ENCODE measurements at places on chromosomes 1 and 21. TPM values are rescaled to one million over a fixed set of nuclear protein-coding genes. Genes with fewer than 3 reads are reported as not detected.
A peak's percentile ranks its signal among the peaks of the same experiment; 100 is the strongest.

The SLC25A34 gene
- total RNA-seq = 4.3 TPM

DNA sequence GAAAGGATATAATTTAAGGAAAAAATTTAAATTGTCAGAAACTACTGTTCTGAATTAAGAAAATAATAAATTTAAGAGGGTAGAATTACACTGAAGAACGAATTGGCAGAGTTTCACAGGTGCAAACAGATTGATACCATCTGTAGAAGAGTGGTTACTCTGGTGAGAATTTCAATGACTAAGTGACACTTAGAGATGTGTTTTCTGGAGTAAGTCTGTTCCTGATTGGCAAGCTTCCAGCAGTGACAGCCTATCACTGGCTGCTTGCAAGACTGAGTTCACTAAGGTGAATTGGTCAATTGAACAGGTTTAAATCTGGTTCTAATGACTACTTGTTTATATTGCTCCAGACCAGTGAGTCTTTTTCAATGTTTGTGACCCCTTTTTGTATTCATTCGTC is 838.2 kb upstream of the RGS18 start:
- H3K27me3 ChIP-seq = no peaks in the 10 kb centered on the region
- no peak for DNase-seq
- H3K36me3 ChIP-seq = no peaks in the 10 kb centered on the region
- H3K4me3 ChIP-seq = no peak overlapping the region
- no peak overlapping the region for H3K27ac ChIP-seq

- peak overlapping the region; percentile 80 for H3K27ac ChIP-seq
- no peaks in the 10 kb centered on the region for H3K27me3 ChIP-seq
- H3K4me3 ChIP-seq = no peak overlapping the region
These were observed 73.3 kb downstream of the HSF2BP start for GRCh38 chr21:43585924-43586413.

DNA sequence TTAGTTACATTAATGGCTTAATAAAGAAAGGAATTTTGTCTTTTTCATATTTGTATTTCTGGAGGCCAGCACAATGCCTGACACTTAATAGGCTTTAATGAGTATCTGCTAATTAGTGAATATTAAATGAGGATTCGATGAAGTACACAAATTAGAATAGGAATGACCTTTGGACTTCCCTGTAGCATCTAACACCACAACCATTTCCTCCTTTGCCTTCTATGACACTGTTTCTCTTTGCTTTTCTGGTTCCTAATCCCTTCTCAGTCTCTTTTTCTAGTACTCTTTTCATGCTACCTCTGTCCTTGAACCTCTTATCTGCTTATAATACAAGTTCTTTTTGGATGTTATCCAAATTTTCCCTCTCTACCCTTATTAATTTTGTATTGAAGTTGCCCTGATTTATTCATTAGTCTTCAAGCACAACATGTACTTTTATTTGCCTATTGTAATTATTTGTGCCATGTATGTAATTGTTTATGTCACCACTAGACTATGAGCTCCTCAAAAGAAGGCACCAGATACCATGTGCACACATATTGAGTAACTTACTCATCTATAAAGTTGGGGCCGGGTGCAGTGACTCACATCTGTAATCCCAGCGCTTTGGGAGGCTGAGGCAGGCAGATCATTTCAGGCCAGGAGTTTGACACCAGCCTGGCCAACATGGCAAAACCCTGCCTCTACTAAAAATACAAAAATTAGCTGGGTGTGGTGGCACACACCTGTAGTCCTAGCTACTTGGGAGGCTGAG is 23.8 kb downstream of the RPS27 start:
- H3K4me3 ChIP-seq = no peak overlapping the region
- DNase-seq = no peak
- no peaks in the 10 kb centered on the region for H3K27me3 ChIP-seq
- H3K36me3 ChIP-seq = no peaks in the 10 kb centered on the region

All from aorta (tissue), 5 donors.